ENCODE measurements at places on chromosomes 13 and 19. TPM values are rescaled to one million over a fixed set of nuclear protein-coding genes. Genes with fewer than 3 reads are reported as not detected.

DNA sequence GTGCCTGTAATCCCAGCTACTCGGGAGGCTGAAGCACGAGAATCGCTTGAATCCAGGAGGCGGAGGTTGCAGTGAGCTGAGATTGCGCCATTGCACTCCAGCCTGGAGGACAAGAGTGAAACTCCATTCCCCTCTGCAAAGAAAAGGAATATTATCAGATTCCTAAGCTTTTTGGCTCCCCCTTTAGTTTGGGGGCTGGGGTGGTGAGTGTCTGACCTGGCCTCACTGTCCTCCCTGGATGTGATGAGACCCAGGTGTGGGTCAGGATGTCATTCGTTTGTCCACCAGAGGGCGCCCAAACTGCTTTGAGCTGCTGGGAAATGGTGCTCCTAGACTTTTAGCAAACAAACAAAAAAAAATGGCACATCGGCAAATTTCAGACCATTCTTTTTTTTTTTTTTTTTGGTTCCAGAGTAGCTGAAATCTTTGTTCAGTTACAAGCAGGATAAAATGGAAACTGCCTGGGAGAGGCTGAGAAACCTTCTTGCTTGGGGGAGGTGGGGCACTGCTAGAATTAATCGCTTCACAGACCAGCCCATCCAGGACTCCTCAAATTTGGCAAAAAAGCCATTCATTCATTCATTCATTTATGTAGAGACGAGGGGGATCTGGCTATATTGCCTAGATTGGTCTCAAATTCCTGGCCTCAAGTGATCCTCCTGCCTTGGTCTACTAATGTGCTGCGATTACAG is 29.4 kb downstream of the SPC24 start:
- DNase-seq: peak; percentile 73

DNA sequence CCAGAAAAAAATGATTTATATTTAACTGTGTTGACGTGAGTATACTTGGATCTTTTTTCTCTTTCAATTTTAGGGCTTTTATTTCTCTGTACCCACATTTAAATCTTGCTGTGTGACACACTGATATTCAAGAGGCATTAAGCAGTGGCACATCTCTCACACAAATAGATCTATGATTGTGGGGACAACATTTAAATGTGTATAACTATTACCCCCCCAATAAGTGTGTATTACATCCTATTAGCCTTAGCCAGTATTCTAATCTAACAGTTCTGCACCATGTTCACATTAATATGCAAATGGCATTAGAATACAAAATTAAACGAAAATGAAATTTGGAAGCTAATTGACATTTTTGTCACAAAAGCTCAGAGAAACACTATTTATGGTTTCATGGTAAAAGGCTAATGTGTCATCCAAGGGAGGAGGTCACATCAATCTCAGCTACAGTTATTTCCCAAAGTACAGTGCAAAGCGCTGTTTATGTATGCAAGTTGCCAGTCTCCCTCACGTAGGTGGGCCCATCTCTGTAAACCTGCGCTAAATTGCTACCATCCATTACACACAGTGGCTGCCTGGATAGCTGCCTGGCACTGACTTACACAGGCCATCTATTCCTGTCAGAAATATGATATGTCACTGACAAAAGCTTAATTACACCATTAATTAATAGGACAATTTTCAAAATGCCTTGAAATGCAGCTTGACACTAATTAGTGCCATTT is 984.7 kb upstream of the PCDH9 start:
- DNase-seq: no peak

DNA sequence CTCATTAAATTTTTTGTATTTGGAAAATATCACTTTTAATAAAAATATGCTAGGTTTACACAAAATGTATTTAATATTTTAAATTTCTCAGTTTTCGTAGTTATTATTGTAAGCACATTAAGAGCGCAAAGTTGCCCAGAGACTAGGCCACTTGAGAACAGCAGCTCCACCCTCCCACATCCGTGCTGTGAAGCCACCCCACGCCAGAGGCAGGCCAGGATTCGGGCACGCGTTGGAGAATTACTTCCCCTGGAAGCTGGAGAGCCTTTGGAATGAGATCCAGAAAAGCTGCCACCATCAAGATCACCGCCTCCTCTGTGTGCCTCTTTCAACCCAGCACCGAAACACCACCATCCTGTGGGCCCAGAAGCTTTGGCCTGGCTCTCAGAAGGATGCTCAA is 41.0 kb upstream of the SPACA7 start:
- no peak for DNase-seq

DNA sequence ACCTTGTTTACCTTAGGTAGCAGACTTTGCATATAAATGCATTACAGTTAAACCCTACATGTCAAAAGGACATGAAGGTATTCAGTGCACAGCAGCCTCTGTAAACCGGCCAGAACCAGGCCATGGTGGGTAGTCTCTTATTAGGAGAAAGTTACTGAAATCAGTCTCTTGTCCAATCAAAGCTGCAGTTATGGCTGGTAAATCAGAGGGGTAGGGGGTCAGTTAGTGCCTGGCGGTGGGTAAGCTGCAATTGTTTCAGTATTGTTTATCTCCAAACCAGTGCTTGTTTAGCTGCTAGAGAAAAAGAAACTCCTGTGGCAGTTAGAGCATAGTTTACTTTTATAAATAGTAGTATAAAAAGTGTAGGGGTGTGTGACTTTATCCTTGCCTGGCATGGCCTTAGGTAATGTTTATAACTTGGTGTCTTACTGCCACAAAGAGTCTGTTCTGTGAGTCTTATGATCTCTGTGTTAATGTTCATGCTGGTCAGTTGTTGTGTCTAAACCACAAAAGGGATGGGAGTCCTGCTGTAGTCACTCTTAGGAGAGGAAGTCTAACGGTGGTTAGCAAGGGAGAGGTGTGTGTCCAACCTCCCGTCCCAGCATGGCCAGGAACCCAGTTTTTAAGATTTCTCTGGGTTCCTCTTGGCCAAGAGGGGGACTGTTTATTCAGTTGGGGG is 28.0 kb downstream of the CHST8 start:
- peak; percentile 1 for DNase-seq

GRCh38 chr19:3849092-3849491 is 19.7 kb downstream of the ZFR2 start:
- DNase-seq: peak; percentile 50

DNA sequence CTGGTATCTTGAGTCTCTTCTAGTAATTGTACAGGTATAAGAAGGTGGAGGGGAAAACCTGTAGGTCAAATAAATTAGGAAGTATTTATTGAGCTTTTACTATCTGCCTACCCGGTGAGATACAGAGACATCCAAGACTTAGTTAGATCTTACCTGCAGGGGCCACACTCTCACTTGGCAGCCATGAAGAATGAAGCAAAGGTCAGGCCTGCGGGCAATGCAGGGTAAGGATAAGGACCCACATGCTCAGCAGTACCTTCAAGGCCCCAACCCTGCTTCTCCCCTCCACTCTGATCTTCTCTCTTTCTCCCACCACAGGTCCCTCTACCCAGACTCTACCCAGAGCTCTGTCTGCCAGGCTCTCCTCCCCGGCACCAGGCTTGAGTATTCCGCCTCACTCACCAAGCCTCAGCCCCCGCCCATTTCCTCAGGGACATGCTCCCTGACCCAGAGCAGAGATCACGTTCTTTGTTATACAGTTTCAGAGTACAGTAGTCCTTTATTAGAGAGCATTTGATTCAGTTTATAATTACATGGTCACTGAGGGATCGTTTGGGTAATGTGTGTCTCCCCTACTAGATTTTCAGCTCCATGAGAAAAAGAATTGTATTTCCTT is 18.9 kb upstream of the CLDN10 start:
- DNase-seq: no peak

GRCh38 chr13:19581675-19582074 is 20.3 kb upstream of the TPTE2 start:
- no peak for DNase-seq

DNA sequence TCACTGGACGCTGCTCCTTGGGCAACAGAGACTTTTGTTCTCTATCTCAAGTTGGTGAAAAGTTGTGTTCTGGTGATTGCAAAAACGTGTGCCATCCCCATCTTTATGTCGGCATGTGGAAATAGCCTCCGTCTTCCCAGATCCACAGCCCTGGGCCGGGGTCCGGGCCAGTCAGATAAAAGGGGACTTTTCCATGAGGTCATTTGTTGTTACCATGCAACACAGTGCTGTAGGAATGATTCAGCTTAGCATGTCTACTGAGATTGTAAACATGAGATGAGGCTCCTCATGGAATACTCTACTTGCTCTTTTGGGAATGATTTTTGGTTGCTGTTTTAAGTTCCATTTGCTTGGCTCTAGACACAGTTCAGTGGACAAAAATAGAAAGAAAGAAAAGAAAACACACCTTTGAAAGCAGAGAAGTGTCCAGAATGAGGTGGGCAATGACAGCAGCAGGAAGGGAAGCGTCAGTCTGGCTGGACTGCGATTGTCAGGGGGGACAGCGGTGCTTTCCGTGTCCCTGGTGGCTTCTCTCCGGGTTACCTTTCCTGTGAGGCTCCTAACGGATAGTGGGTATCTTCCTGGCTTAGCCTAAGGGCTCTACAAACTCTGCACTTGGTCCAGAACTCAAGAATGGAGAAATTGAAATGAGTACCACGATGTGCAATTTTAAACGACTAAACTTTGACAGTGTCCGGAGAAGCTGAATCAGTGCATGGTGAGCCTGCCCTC is 91.6 kb downstream of the TEX29 start:
- no peak for DNase-seq

DNA sequence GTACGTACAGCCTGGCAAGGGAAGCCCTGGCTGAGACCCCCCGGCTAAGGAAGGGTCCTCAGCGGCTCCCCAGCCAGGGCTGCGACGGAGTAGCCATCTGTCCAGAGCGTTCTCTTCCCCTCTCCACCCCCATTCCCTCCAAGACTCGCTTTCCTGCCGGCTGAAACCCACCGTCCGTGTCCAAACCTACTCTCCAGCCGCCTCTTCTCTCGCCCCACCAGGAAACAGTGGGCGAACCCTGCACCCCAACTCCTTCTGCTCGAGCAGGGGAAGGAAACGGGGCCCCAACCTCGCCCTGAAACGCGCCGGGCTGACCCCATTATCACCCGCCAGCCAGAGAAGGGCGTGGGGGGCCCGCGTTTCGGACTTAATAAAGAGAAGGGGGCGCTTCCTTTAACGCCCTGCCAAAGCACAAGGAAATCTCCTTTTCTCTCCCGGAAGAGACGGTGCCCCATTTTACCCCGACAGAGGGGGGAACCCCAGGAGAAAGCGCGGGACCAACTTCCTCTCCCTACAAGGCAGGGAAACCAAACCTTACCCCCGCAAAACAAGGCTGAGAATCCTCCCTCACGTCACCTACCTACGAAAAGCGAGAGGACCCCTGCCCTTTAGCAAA is 2.5 kb downstream of the ZC3H4 start:
- no peak for DNase-seq

DNA sequence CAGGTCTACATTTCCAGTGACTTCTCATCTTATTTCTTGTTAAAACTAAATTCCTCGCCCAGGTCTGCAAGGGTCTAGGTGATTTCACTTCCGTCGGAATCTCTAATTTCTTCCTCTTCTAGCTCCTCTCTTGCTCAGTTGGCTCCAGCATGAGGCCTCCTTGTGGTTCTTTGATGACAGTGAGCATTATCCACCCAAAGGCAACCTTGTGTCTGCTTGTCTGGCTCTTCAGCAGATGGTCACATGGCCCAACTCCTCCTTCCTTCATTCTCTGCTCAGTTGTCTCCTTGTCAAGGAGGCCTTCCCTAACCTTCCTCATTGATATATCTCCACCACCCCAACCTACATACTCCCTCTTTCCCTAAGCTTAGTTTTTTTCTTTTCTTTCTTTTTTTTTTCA is 1391.4 kb downstream of the EFNB2 start:
- DNase-seq: no peak

- no peak for DNase-seq
These were observed 247.3 kb upstream of the MAB21L1 start for GRCh38 chr13:35723821-35724220.

GRCh38 chr19:15371786-15372380 is 7.7 kb downstream of the AKAP8 start:
- no peak for DNase-seq

- no peak for DNase-seq
These were observed 19.9 kb downstream of the TMED1 start for GRCh38 chr19:10815969-10816644.

GRCh38 chr19:30362156-30362754 is 9.9 kb upstream of the ZNF536 start:
- DNase-seq: peak; percentile 31

GRCh38 chr19:10872546-10873107 is 1.3 kb downstream of the CARM1 start:
- no peak for DNase-seq

DNA sequence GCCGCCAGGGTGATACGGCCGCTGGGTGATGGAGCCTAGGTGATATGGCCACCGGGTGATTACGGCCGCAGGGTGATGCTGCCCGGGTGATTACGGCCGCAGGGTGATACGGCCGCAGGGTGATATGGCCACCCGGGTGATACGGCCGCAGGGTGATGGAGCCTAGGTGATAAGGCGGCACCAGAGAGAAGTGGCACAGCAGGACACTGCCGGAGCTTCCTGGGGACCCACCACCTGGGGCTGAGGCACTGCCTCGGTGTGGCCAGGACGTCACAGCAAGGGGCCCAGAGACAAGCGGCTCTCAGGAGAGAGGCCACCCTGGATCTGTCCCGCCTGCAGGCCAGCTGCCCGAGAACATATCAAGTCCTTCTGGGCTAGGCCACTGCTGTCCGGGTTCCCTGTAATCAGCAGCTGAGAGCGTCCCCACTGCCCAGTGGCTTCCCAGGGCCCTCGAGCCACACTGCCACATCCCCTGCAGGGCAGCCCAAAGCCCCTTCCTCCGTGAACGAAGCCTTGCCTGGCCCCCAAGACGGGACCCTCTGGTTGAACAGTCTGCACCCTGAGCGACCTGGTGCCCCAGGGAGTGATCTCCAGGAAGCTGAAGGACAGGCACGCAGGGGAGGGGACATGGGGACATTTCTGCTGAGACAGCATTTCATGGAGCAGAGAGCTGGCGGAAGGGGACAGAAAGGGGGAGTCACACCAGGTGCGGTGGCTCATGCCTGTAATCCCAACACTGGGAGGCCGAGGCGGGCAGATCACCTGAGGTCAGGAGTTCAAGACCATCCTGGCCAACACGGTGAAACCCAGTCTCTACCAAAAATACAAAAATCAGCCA is 22.1 kb downstream of the ZNF787 start:
- no peak for DNase-seq

DNA sequence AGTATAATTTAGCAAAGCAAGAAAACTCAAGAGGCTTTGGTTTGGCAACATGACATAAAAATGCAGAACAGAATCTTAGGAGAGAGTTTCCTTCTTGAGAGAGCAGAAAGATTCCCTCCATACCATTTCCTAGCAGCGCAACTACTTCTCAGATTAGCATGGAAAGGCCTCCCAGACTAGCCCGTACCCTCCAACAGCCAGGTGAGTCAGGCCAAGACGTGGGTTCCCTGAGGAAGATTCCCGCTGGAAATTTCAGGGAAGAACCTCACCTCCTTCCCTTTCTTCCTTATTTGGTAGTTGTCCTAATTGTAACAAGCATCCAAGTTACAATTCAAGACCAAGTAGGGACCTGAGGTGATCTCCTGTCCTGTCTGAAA is 12.3 kb downstream of the COL4A2 start:
- DNase-seq: no peak

GRCh38 chr13:43003010-43003409 is 11.0 kb upstream of the EPSTI1 start:
- no peak for DNase-seq

GRCh38 chr19:31118986-31119385 is 230.2 kb downstream of the TSHZ3 start:
- no peak for DNase-seq

ZNF701 gene
- 5.2 TPM for total RNA-seq

LSR gene
- total RNA-seq: 0.07 TPM

LRRC63 gene
- not detected for total RNA-seq

TPTE2 gene
- total RNA-seq: not detected

SH3GL1 gene
- 99.7 TPM for total RNA-seq

POP4 gene
- 146 TPM for total RNA-seq

FUT2 gene
- total RNA-seq: not detected

Measured in M059J (cell line).